ENCODE measurements at places on chromosomes 7 and 10.

DNA sequence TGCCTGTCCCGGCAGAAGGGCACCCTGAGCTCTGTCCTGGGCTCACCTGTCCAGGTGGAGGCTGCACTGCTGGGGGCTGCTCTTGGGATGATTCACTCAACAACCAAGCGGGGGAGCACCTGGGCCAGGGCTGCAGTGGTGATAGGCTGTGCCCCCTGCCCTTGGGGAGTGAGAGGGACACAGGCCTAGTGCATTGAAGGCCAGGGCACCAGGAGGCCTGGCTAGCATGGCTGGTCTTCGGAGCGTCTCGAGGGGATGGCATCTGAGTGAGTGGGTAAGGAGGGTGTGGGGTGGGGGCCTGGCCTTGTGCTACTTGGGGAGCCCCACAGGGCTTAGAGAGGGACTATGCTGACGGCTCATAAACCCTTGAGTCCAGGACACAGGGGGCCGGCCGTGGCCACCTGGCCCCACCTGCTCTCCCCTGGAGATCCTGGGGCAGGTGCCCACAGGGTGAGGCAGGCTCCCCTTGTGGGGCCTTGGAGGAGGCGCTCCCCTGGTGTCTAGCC is 3.1 kb downstream of the PWWP2B start:
- DNase-seq: no peak

DNA sequence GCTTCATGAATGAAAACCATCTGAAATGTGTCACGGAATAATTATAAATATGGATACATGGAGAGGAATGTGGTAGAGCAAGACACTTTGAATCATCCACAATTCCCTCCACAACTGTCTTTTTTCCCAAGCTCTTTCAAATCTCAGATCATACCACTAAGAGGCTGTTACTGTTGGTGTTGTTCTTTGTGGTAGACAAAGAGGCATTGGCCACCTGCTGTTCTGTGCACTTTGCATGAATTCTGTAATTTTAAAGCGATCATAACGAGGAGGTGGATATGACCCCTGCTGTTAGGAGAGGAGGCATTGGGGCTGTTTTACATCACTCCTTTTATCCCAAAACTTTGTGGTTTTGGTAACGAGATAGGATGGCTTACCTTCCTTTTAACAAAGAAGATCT is 141.2 kb upstream of the KLF6 start:
- no peak for DNase-seq

GRCh38 chr10:115118346-115118745 is 25.2 kb downstream of the ATRNL1 start:
- no peak for DNase-seq

DNA sequence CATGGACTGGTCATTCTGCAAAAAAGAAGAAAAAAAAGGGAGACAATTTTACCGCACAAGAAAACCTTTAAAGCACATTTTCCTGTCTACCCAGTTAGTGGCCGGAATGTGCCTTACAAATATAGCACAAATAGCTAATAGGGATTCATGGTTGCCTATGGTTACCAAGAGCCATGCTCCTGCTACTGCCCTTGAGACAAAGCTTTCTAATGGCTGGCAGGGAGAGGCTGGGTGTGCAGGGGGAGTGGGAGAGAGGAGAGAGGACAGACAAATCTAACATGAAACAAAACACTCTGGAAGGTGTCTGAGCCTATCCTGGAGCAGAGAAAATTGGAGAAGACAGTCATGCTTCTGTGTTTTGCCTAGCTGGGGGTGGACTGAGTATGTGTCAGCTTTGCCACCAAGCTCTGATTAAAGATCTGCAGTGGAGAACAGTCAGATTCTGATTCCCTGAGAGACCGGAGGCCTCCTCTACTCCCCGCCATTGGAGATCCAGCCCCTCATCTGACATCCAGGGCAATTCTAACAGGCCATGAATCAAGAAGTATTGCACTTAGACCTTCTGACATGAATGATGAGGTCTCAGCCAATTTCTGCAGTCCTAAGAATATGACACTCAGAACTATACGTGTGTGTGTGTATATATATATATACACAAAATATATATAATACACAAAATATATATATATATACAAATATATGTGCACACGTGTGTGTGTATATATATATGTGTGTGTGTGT is 80.2 kb downstream of the PRTFDC1 start:
- DNase-seq: no peak

- no peak for DNase-seq
Observed at GRCh38 chr7:128940494-128941322, 3.0 kb downstream of the IRF5 start.

- peak; percentile 10 for DNase-seq
Observed at GRCh38 chr10:90372451-90372850, 485.4 kb downstream of the HTR7 start.

- no peak for DNase-seq
Observed at GRCh38 chr7:2040893-2041270, 191.9 kb downstream of the MAD1L1 start.

GRCh38 chr7:138961159-138961558 is 20.0 kb downstream of the KIAA1549 start:
- DNase-seq: peak; percentile 11

DNA sequence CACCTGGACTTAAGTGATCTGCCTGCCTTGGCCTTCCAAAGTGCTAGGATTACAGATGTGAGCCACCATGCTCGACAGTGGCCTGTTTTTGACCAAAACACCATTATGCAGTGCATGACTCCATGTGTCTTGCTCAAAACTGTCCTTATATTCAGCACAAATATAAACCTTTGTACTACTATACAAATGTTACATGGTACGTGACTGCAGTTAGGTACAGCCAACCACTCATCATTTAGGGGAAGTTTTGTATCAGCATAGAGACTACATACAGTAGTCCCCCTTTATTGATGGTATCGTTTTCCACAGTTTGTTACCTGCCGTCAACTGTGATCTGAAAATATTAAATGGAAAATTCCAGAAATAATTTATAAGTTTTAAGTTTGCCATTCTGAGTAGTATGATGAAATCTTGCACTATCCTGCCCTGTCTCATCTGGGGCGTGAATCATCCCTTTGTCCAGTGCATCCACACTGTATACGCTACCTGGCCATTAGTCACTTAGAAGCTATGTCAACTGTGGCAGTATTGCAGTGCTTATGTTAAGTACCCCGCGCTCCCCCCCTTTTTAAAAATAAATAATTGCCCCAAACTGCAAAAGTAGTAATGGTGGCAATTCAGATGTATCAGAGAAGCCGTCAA is 23.3 kb upstream of the ZNF282 start:
- no peak for DNase-seq

- peak; percentile 25 for DNase-seq
Observed at GRCh38 chr10:4194231-4194630, 409.2 kb upstream of the KLF6 start.

DNA sequence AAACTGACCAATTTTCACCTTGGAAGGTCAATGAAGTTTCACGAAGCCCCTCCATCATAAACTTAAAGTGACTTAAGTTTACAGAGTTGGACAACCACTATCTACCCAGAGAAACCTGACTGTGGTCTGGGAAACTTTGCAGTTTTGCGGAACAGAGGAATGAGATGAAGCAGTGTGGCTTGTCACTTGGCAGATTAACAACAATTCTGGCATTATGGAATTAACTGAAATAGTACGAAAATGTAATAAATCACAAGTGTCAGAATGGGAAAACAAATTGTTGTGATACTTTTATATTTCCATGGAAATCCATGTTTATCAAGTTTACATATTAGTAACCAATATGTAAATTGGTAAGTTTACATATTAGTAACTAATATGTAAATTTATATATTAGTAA is 4.9 kb downstream of the KMT2C start:
- DNase-seq: no peak

DNA sequence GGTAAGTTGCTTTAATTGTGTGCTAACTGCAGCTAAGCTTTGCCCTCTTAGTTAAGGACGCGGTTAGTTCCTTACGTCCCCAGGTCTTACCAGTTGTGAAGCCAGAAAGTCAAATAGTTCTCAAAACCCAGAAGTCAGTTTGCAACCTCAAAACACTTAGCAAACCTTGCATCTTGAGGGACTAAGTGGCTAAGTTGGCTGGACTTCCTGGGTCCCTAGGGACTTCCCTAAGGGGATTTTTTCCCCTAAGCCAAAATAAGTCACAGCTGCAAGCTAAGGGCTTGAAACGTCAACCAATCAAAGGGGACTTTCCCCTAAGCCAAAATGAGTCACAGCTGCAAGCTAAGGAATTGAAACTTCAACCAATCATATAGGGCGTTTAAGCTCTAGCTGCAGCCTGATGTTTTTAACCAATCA is 36.2 kb upstream of the HECW1 start:
- peak; percentile 1 for DNase-seq

GRCh38 chr10:50393784-50394467 is 142.6 kb upstream of the ASAH2 start:
- DNase-seq: peak; percentile 88

- peak; percentile 14 for DNase-seq
Observed at GRCh38 chr10:48285710-48286109, 11.2 kb upstream of the FRMPD2 start.

DNA sequence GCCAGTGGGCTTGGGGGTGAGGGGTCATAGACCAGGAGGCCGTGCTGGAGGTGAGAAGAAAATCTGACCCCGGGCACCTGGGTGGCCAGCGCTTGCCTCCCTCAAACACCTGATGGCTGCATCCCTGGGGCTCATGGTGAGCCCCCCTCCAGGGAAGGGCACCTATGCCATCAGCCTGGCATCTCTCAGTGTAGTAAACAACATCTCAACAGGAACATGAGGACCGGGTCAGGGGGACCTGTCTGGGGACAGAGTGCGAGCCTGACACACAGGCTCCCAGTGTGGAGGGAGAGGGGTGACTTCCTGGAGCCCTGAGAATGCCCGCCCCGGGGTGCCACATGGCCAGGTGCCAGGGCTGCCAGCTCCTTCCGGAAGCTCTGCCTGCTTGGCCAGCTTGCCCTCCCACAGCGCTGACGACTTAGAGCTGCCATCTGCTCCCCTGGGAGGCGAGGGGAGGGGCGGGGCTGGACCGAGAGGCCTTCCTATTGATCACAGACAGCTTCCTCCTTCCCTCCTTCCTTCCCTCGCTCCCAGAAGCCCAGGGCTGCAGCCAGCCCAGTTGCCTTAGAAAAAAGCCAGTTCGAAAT is 12.3 kb downstream of the STX1A start:
- DNase-seq: no peak

DNA sequence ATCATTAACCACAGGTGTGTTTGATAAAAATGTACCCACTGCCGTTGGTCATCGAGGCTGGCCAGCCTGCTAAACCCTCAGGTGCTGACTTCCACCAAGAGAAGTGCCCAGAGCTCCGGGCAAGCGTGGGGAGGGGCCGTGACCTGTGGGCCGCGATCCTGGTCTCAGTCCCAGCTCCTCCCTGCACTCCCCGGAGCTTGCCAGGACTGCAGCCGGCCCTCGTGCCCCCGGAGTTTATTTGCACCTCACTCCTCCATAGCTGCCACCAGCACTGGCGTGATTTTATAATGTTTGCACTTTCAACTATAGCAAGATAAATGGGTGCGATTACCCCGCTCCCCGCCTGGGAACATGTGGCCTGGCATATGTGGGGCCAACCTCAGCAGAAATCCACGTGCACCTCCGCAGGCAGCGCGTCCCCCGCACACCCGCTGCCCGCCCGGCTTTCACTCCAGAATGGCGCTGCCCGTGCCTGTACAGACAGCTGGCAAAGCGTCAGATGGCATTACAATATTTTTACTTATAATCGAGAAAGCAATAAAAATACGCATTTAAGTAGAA is 30.8 kb downstream of the UNCX start:
- DNase-seq: no peak

GRCh38 chr7:134355927-134356326 is 39.2 kb upstream of the SLC35B4 start:
- DNase-seq: peak; percentile 64

GRCh38 chr10:124124123-124124768 is 30.8 kb upstream of the CHST15 start:
- DNase-seq: no peak

DNA sequence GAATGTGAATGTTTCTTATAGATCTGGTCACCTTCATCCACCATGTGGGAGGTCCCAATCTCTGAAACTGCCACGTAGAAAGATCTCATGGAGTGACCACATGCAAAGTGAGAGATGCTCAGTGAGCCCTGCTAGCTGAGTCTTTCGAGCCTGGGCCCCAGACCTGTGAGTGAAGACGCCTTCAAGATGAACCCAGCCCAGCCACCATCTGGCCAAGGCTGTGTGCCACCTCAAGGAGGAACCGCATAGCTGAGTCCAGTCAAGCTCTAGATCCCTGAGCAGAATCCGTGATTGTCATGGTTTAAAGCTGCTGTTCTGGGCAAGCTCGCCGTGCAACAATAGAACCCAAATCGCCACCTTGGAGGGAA is 20.2 kb upstream of the PPIF start:
- no peak for DNase-seq

- DNase-seq: no peak
Observed at GRCh38 chr7:100865372-100865911, 1.7 kb upstream of the TRIP6 start.

DNA sequence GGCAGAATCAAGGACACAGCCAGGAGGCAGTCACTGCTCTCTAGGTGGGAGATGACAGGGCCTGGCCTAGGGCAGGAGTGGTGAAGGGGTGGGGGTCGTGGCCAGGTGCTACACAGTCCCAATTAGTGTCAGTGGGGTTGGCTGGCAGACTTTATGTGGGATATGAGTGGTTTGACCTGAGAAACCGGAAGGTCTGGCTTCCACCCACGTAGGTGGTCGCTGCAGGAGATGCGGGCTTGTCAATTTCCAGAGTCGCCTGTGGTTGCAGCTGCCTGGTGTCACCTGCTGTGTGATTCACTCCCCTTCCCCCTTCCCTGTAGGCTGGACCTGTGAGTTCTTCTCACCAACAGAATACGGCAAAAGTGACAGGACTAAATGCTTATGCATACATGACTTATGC is 124.3 kb downstream of the KLF6 start:
- no peak for DNase-seq

DNA sequence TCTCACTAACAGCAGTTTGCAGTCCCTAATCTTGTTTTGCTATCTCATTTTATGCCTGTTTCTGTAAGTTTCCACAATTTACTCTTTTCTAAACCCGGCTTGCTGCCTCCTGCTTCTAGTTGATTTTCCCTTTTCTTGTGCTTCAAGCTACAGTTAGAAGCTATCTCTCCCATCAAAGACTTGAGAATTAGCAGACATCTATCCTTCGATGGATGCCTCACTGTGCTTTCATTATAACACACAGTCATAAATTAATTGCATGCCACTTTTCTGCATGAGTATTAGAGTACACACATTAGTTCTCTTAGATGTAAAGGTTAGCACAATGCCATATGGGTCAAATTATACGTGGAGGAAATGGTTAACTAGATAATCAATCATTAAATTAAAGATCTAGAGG is 48.7 kb downstream of the SEMA3A start:
- no peak for DNase-seq

GRCh38 chr10:116787893-116788665 is 45.7 kb upstream of the HSPA12A start:
- DNase-seq: peak; percentile 66

GRCh38 chr7:128835790-128836641 is 5.8 kb downstream of the FLNC start:
- DNase-seq: peak; percentile 65

DNA sequence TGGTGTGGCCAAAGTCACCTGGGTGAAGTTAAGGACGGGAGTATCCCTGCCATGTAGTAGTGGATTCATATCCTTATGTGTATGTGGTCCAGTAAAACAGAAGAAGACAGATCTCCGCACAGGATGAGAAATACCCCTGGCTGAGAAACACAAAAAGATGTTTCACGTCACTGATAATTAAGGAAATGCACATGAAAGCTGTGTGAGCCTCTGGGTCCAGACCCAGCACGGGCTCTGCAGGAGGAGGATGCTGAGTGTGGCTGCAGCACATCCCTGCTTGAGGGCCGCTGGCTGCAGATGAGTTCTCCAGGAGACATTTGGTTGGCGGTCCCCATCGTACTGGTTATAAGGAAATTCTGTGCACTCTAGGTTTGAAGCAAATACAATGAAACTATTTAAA is 8.2 kb upstream of the SUN1 start:
- no peak for DNase-seq

GRCh38 chr10:60846173-60846572 is 67.9 kb downstream of the CDK1 start:
- peak; percentile 56 for DNase-seq
